ENCODE measurements at places on chromosomes 5 and 9.

DNA sequence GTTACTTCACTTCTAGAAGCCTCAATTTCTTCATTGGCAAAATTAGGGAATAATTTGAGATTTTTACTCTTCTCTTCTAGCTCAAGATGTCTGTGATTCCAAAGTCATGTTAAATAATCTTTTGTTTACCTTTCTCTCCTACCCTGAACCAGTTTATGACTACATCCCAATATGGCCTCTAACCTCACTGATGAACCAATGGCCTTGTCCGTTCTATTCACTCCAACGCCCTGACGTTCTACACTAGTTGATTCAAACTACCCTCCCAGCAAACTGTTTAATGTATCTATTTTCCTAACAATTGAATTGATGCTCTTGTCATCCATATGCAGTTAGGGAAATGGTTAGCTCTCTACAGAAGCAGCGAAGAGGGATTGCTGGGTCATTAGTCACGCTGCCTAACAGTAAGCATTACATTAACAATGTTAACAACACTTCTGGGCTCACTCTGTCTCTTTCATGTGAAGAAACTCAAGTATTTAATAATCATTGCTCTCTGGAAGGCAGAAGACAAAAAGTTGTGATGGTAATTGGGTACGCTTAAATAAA, 38.0 kb downstream of the RAPGEF1 start:
- DNase-seq, result no peak

DNA sequence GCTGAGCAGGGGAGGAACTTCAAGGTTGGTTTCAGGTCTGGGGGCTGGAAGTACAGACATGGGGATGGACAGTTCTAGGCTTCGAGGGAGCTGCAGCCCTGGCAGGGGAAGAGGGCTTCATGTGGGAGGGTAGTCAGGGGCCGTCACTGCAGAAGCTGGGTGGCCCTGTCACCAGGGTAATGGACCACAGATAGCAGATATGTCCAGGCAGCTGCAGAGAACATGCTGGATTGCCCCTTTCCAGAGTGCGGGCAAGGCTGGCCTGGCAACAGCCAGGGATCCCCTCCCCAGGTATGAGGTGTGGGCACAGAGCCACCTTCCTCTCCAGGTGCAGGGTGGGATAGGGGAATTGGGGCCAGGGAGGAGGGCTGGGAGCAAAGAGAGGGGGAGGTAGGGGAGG, 206.5 kb downstream of the GADD45G start:
- DNase-seq, result no peak

DNA sequence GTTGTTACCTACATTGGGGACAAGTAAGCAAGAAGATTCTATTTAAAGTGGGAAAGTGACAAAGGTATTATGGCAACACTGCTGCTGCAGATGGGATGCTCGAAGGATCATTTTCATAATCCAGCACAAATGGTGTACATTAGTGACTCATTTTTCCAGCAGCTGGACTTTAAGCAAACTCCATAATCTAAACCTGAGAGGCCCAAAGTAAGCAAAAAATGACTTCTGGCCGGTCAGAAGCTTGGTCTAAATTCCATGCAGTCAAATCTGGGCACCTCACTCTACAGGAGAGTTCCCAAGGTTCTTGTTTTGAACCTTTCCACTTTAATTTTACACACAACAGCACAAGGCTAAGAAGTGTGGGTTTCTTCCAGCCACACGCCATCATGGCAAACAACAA, 43.6 kb upstream of the TRAF1 start:
- DNase-seq, result no peak

GRCh38 chr5:149470942-149471341, 80.3 kb downstream of the CSNK1A1 start:
- no peak for DNase-seq

GRCh38 chr5:157574456-157575380, 857 bp downstream of the ADAM19 start:
- no peak for DNase-seq

- no peak for DNase-seq
These were observed 331.6 kb upstream of the SLC30A5 start for GRCh38 chr5:68762201-68762600.

GRCh38 chr5:141560725-141561483, 57.9 kb downstream of the DIAPH1 start:
- DNase-seq, result peak; percentile 43

DNA sequence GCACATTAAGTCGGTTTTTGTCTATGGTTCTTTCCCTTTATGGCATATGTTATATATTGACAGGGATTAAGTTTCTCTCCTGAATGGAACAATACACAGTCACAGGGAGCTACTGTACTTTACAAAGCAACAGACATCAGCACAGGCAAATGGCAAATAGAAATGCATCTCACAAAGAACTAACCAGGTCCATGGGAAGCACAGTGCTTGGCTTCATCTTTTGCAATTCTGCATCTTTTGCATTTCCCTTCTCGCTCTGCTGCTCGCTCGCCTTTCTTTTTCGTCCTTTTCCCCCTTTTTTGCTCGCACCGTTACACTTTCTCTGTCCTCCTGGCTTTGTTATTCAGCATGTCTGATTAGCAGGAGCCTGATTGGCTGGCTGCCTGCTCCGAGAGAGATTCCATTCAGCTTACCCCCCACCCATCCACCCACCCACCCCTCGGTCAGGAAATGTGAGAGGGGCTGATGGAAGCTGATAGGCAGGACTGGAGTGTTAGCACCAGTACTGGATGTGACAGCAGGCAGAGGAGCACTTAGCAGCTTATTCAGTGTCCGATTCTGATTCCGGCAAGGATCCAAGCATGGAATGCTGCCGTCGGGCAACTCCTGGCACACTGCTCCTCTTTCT, at the start of gene ADAMTSL1:
Gene ADAMTSL1 (plus strand): TSS at position 502 of the 628 bp plus-strand sequence. CDS start 80 bp downstream, at position 582.
- no peak for DNase-seq

DNA sequence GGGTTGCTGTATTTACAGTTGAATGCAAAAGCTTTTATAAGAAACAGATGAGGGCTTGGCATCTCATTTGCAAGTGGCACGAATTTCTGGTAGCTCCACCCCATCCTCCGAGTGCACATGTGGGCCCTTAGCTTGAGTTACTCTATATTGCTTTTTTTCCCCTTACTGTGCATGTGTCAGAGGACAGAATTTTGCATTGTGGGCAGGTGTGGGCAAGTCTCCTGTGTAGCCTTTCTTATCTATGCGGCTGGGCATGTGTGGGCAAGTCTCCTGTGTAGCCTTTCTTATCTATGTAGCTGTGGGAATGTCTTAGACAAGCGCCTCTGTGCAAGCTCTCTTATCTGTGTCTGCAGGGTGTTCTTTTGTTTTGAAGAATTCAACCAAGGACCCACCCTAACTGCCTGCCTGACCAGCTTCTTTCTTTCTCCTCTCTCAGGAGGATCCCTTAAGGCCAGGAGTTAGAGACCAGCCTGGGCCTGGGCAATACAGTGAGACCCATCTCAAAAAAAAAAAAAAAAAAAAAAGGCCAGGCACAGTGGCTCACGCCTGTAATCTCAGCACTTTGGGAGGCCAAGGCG, 34.1 kb upstream of the SIL1 start:
- DNase-seq, result no peak

DNA sequence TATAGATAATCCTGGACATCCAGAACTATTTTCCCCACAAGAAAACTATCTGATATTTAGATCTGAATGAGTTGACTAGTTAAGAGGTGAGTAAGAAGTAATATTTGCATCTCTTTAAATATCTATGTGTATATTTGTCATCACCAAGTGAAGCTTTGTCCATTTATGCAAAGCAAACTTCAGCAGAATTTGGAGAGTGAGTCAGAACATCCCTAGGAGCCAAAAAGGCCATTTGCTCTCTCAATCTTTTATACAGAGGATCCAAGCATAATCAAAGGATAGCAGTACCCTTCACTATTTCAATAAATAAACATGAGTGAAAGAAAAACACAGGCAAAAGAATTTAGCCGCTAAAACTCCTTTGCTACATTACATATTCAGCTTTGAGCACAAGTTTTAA, 454.4 kb downstream of the NR2F1-AS1 start:
- no peak for DNase-seq

- no peak for DNase-seq
These were observed 49.9 kb upstream of the SLIT3 start for GRCh38 chr5:169350759-169351240.
